ENCODE measurements at places on chromosomes 6 and 20. TPM values are rescaled to one million over a fixed set of nuclear protein-coding genes. Genes with fewer than 3 reads are reported as not detected.

SOBP gene
- total RNA-seq = 9.8 TPM

SRMS gene
- not detected for total RNA-seq

DNA sequence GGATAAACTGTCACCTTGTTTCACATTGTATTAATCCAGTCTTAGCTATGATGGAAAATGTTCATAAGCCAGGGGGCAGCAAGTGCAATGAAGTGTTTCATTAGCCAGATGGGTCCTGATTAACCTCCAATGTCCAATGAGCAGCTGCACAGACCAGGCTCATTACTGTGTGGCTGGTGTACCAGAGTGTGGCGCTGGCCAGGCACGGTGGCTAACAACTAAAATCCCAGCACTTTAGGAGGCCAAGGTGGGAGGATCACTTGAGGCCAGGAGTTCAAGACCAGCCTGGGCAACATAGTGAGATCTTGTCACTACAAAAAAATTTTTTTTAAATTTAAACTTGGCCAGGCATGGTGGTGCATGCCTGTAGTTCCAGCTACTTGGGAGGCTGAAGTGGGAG lies 201.7 kb upstream of the FOXQ1 start:
- no peak for DNase-seq

- DNase-seq = no peak
Observed at GRCh38 chr6:21710908-21711627, 117.5 kb downstream of the SOX4 start.

MYL9 gene
- 237 TPM for total RNA-seq

DNA sequence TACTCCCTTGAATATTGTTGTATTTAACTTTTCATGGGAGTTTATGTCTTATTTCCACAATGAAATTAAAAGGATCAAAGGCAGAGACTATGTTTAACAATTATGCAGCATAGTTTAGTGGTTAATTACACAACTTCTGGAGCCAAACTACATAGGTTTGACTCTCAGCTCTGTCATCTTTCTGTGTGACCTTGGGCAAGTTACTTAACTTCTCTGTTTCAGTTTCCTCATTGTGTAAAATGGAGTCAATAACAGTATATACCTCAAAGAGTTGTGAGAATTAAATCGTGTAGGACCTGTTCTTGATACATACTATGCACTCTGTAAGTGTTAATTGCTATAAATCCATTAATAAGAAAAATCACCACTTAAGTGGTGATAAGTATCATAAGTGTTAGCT lies 48.3 kb downstream of the BTBD9 start:
- no peak for DNase-seq

- DNase-seq = no peak
Observed at GRCh38 chr6:135490381-135490780, 7.2 kb downstream of the AHI1 start.

MROH8 gene
- total RNA-seq = 2.5 TPM

- DNase-seq = no peak
Observed at GRCh38 chr6:89589297-89590025, 49.1 kb downstream of the LYRM2 start.

- DNase-seq = no peak
Observed at GRCh38 chr6:139713900-139714506, 339.6 kb upstream of the CITED2 start.

- DNase-seq = no peak
Observed at GRCh38 chr6:42105709-42106108, 36.7 kb downstream of the C6orf132 start.

- DNase-seq = no peak
Observed at GRCh38 chr6:56484669-56485068, 158.0 kb downstream of the DST start.

ERVFRD-1 gene
- not detected for total RNA-seq

- DNase-seq = peak; percentile 84
Observed at GRCh38 chr6:152380993-152381898, 255.9 kb downstream of the SYNE1 start.

UST gene
- total RNA-seq = 18.1 TPM

DNA sequence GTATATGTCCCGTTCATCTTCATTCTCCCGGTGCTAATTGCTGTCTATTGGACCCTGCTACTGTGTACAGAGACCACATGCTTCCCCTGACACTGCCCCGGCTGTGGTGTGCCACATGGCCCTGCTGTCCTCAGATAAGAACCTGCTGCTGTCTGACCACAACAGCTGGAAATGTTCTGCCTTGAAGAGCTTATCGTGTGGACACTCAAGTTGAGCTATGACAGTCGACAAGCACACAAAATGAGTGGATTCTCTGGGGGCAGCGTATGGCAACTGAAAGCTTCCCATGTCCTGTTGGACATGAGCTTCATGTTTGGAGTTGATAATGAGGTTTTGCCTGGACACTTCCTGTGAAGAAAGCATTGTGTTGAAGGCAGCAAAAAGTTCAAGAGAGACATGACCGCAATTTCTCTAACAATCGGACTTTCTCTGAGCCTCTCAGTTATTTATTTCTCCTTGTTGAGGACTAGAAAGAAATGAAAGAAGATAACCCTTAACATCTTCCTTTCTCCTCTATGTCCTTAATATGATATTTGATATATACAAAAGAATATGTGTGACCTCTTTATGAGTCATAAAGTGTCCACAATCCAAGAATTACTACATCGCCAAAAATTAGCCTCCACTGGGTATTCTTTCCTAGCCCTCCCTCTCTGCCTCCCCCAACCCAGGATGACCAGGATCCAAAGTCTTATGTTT lies 187.1 kb upstream of the TCF21 start:
- no peak for DNase-seq

SPACA1 gene
- total RNA-seq = not detected

GRCh38 chr6:116170358-116171057 lies 44.6 kb upstream of the COL10A1 start:
- no peak for DNase-seq

DNA sequence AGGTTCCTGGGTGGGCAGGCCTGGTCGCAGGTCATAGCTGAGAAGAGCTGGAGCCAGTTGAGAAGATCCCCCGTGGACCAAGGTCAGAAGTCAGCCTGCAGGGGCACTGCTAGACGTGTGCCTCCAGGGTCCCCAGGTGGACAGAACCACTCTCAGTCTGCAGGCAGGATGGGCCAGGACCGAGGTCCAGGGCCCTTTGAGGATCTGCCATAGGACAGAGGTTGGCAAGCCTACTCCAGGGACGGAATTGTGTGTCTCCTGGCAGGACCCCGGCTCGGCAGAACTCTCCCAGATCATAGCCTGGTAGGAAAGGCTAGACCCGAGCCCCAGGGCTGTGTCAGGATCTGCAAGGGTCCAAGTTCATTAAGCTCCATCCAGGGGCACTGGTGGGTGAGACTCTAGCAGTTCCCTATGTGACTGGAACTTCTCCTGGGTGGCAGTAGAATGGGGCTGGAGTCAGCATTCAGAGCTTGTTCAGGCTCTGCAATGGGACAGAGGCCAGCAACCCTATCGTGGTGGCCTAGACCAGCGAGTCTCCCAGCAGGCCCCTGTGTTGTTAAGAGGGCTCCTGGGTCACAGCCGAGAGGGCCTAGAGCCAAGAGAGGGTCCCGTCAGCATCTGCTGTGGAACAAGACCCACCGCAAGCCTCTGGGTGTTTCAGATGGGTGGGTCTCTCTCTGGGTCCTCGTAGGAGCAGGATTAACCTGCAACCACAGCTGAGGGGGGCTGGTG lies 18.2 kb downstream of the TTLL2 start:
- DNase-seq = no peak

GRCh38 chr6:42047213-42047590 lies 3.1 kb upstream of the TAF8 start:
- DNase-seq = peak; percentile 29

- DNase-seq = no peak
Observed at GRCh38 chr20:59004493-59004762, 2.6 kb downstream of the CTSZ start.

DNA sequence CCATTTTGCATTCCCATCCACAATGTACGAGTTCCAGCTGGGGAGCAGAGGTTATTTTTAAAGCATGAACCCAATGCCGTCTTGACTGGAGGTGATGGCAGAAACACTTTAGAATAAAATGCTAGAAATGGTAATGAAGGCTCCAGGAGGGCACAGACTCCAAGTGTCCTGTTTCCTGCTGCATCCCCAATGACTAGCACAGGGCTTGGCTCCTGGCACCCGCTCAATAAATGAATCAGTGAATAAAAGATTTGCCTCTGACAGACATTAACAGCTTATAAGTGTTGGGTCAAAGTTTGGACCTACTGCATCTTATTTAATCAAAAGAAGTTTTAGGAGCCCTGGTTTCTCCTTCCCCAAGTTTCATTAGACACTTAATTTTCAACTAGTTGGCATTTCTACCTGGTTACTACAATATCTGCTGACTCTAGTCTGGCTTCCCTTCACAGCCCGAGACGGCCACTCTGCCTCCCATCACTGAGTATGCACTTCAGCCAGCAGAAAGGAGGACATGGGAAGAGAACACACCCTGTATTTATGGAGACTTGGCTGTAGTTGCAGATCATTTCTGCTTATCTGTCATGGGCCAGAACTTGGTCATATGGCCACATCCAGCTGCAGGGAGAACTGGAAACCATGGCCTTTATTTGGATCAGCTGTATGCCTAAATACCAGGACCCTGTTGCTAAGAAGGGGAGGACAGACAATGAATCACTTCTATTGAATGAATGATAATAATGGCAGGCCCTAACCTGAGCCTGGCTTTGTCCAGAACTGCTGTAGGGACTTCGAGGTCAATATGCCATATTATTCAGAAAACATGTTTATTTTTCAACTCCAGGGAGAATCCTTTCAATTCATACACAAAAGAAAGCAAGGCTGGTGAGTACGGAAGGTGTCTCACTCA lies 63.1 kb downstream of the TTI1 start:
- no peak for DNase-seq

- DNase-seq = no peak
Observed at GRCh38 chr6:160899671-160900430, 91.7 kb upstream of the MAP3K4 start.

GRCh38 chr6:52512199-52512598 lies 64.7 kb downstream of the TRAM2 start:
- no peak for DNase-seq

GRCh38 chr20:17617868-17618672 lies 48.2 kb downstream of the DSTN start:
- DNase-seq = no peak

GRCh38 chr6:96089173-96089572 lies 73.4 kb downstream of the FUT9 start:
- DNase-seq = no peak

GRCh38 chr6:107652526-107653182 lies 162.7 kb downstream of the SOBP start:
- DNase-seq = no peak

DNA sequence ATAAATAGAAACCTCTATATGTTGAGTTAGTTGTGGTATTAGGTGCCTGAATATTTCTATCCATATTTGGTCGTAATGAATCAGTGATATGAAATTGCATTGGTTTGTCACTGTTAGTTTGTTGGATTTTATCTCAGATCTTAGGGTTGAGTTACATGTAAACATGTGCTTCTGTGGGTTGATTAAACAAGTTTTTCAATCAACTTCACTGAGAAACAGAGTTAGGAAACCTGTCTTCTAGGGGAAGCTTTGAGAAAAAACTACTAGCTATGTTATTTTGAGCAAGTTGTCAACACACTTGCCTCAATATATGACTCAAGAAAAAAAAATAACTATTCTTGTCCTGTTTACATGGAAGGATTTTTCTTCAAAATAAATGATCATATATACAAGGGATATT lies 14.8 kb upstream of the ADGB start:
- no peak for DNase-seq

DNA sequence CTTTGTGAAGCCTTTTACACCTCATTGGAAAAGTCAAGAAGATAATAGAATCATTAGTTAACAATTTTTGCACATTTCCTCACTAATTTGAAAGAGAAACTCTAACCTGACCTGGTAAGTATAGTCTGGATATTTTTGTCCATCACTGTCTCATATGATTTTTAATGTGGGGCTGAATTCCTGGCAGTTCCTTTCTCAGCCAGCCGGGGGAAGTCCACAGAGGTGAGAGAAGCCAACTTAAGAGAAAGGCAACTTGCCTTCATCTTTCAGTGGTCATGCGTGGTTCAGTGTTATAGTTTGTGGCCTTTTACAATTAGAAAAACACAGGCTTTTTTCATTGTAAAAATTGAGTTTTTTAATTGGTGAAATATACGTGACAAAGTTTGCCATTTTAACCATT lies 80.6 kb downstream of the CDYL start:
- no peak for DNase-seq

GNRH2 gene
- not detected for total RNA-seq

- DNase-seq = peak; percentile 96
Observed at GRCh38 chr6:131063028-131063763, at the start of gene EPB41L2. EPB41L2 (minus strand) TSS chr6:131063245; CDS start chr6:130956485, 106,760 bp downstream.

GRCh38 chr20:46394872-46395760 lies 11.3 kb downstream of the ELMO2 start:
- DNase-seq = no peak

All from chondrocyte (in vitro differentiated cells).